ENCODE measurements at places on chromosomes 7 and 10.

GRCh38 chr7:124700655-124701054, 64.9 kb downstream of the GPR37 start:
- DNase-seq, result no peak

DNA sequence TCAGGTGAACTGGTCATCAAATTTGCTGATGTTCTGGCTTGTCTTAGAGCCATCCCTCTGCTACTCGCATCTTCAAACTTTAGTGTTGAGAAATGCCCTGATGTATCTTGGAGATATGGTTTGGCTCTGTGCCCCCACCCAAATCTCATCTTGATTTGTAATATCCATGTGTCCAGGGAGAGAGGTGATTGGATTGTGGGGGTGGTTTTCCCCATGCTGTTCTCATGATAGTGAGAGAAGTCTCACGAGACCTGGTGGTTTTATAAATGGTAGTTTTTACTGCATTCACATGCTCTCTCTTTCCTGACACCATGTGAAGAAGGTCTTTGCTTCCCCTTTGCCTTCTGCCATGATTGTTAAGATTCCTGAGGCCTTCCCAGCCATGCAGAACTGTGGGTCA, 74.0 kb upstream of the AFAP1L2 start:
- no peak for DNase-seq

GRCh38 chr10:129741978-129742741, 221.9 kb downstream of the EBF3 start:
- no peak for DNase-seq

DNA sequence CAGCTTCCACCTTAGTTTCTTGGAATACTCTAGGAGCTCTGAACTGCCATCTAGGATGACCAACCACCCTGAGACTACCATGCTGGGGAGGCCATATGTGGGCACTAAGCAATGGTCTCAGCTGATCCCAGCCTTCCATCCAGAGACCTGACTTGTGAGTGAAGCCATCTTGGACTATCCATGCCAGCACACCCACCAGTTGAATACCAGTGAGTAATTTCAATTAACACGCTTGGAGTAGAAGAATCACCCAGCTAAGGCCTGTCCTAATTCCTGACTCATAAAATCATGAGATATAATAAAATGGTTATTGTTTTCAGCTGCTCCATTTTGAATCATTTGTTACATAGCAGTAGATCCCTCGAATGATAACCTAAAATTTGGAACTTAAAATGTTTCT, 5.2 kb upstream of the KIF5B start:
- no peak for DNase-seq

DNA sequence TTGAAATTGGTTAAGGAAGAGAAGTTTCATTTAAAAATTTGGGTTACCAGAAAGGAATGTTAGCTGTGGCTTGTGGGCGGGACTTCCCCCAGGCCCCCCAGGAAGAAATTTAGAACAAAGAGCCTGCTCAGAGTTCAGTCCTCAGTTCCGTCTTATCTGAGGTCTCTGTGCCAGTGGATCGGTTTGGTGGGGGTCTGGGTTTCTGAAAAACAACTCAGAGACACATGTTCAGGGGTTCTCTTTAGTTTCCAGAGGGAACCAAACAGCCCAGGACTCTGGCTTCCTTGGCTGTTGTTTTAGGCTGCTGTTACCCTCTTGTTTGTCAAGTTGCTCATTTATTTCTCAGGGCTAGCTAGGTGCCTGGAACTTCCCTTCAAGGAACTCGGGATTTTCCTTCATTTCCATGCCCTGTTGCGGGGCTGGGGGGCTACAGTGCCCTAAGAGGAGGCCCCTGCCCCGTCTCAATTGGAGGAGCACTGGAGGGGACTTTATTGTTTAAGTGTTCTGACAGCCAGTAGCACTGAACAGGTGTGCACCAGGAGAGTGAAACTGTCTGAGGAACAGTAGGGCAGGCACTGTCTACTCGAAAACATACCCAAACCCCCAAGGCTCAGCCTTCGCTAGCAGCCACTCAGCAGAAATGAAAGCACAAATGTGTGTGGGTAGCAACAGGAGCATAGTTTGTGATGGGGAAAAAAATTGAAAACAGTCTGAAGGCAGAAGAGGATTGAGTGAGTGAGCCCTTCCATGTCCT, 59.9 kb downstream of the ALOX5 start:
- no peak for DNase-seq

- DNase-seq, result no peak
Measured at GRCh38 chr10:17348501-17349349, 105.7 kb downstream of the ST8SIA6 start.

DNA sequence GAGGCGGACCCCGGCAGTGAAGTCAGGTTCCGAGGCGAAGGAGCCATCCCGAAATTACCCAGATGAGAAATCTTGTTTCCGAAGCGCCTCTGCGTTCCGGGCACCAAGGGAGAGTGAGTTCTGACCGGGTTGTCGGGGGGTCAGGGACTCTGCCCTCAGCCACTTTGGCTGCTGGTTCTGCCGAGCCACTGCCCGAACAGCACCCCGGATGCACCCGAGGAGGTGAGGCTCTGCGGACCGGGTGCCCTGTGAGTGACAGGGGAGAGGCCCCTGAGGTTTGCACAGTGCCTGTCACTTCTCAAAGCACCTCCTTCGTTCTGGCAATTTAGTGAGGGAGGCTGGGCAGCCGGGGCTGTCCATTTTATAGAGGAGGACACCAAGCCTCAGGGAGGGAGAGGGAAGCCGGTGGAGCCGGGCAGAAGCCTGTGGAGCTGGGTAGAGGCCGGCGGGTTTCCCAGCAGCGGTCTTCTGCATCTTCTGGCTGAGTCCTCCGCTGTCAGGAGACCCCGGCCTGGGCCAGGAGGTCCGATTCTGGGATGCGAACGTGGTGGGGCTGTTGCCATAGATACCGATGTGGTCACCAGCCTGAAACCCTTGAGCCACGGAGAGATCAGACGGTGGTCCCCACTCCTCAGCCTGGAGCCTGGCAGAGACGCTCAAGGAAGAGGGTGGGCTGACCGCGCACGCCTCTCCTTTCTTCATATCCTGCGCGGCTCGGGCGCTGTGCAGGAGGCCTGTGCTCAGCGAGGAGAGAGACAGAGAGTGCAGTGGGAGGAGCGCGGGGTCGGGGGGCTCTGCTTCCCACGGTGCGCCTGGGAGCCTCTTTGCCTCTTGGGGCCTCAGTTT, 18.9 kb upstream of the SHH start:
- no peak for DNase-seq

DNA sequence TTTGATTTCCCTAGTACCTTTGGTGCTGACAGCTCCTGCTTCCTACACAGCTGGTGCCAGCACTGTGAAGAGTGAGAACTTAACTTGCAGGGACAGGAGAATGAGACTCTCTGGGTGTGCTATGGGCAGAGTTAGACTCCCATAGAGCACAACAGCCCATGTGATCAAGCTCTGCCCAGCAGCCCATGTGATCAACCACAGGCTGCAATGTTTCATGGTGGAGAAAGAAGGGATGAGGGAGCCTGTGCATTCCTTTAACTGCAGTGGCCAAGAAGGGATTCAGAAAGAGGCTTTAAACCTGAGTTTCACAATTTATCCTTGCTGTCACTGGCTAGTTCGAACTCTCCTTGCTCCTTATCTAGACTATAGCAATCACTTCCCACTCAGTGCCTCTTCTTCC, 10.0 kb upstream of the MEST start:
- DNase-seq, result no peak

GRCh38 chr10:46998192-46998591, 87.0 kb downstream of the PTPN20 start:
- DNase-seq, result no peak

DNA sequence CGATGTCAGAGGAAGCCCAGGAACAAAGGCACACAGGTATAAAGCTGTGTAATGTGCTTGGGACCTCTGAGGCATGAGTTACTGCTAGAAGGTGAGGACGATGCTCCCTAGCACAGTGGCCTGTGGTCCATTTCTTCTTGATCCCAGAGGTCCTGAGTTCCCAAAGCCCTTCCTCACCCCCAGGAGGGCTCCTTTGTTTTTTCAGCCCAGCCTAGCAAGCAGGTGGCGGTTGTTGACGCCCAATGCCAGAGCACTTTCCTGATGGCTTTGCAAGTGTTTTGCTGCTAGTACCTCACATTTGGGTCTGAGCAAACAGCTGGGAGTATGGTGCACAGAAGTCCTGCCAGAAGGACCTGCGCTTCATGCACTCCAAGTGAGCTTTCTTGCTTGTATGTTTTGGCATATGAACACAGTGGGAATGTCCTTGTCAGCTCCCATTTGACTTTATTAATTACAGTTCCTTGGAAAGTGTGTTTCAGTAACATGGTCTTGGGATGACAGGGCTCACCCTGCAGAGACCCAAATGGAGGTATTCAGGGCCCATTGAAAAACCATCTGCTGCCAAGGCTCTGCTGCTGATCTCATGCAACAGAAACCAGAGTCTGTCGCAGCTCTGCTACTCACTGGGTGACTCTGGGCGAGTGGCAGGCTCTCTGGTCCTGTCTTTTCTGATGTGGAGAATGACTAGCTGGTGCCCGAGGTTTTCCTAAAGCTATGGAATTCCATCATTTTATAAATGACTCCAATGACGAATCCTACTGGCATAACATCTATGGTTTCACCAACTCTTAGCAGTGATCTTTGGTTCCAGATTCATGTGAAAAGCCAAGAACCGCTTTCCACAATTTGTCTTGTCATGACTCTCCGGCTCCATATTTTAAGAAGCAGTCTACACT, 134.9 kb downstream of the ARID5B start:
- no peak for DNase-seq

DNA sequence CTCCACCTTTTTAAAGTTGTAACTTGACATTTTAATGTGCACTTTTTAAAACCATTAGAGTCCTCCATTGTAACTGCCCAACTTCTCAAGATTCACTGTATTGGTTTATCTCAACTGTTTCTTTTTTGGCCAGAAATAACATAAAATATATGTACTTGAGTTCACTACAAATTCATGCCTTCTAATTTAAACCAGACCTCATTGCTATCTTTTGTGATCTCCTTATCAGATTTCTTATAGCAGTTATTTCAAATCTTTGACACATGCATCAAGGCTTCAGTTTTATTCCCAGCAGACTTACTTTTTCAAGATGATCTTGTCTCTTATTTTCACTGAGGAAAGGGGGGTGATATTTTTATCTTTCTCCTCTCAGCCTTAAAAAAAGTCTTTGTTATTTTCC, 154.3 kb downstream of the PHF14 start:
- peak; percentile 18 for DNase-seq

DNA sequence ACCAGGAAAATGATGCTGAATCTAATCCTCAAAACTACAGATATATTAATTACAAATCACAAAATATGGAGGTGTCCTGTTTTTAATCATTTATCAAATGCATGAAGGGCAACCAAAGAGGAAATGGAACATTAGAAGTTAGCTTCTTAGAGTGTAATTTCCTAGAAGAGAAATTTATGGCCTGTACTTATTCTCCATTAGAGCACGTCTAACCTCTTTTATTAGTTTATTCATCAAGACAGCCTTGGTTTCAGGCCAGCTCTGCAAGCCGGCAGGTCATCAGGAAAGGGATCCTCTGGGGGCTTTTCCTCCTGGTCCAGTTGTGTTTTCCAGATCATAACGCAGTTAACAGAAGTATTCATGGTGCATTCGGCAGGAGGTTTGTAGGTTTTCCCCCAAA, 517.6 kb downstream of the KCNMA1 start:
- DNase-seq, result no peak

DNA sequence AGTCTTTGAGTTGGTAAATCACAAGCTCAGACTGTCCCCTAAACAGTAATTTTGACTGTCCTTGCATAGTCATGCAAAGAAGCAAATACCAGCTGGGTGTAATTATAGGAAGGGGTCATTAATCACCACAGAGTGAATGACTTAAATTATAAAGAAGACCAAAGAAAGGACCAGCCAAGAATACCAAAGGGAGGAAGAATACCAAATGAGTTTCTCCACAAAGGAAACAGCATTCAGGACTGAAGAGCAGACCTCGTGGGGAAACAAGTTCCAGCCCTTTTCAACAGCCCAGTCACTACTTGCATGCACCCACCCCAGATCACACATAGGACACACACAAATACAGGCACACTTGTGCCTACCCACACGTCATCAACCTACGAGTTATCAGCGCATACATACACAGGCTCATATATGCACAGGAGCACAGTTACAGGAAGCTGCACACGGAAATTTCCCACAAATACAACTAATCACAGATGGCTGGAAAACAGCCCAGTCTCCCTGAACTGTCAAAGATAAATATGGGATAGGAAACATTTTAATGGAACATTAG, 77.6 kb downstream of the DENND2A start:
- DNase-seq, result no peak

DNA sequence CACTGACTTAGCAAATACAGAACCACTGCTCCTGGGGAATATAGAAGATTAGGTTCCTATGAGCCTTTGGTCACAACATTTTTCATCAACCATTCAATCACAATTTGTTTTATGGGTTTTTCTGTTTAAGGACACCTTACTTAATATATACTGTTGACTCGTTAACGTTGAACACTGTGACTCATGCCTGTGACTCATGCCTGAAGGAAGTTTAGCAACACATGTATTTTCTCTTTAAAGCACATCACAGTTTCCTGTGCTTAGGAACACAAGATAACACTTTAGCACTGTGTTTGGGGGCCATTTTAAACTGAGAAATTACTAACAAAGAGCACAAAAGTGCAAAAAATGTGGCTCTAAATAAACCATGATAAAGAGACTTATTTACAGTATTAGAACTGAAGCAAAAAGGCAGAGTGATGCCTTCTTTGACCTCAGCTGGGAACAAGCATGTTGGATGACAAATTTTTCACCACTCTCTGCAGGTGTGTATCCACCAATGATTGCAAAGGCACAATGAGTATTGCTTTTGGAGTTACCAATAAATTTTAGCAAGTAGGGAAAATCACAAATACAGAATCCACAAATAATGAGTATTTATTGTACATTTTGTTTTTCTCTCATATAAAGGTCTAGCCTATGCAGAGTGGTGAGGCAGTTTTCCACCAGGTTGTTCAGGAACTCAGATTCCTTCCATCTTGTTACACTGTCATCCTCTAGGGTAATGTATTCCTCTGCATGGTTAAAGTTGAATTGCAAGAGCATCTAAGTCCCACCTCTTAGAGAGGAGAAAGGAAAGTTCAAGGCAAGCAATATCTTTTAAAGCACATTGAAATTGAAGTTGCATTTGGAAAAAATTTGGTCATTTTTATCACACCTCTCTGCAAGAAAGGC, 7.3 kb downstream of the FGFBP3 start:
- peak; percentile 65 for DNase-seq

- peak; percentile 49 for DNase-seq
Measured at GRCh38 chr7:47596502-47597202, 14.7 kb upstream of the TNS3 start.

- no peak for DNase-seq
Measured at GRCh38 chr10:110993024-110993693, 73.8 kb downstream of the SHOC2 start.

- no peak for DNase-seq
Measured at GRCh38 chr7:17932770-17933169, 7.5 kb downstream of the SNX13 start.
